Astrocyte (in vitro differentiated cells and primary cell): ENCODE measurements at places on chromosomes 2 and 18. TPM values are rescaled to one million over a fixed set of nuclear protein-coding genes. Genes with fewer than 3 reads are reported as not detected.

DNA sequence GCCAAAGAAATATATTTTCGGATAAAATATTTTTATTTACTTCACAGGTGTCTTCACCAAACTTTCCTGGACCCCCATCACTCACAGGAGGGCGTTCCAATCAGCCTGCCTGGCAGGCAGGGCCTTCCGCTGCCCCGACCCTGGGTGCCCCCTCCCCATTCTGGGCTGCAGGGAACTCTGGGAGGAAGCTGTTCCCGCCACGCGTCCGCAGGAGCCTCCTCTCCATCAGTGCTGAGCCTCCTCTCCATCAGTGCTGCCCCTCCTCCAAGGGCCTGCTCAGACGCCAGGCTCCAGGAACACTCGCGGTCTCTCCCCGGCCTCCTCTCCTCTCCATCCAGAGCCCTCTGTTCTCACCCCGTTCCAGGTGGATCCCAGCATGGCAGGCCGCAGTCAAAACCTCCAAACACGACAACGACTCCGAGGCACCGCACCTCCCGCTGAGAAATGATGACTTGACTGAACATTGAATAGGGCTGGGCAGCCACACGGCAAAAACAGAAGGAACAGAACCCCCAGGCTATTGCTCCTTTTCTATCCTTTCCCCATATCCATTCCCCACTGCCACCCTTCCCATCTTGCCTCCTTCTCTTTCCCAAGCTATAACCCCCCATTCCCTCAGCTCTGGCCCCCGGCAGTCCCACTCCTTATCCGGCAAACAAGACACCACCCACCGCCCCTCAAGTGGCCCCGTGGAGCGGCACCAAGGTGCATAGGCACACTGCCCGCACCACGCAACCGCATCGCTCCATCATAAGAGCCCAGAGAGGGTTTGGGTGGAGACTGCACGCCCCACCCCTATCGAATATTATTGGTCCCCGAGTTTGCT is 268.6 kb upstream of the RAB6C start:
- no peaks in the 10 kb centered on the region for H3K27me3 ChIP-seq
- H3K27ac ChIP-seq: no peak overlapping the region
- DNase-seq: no peak
- H3K4me3 ChIP-seq: no peak overlapping the region

DNA sequence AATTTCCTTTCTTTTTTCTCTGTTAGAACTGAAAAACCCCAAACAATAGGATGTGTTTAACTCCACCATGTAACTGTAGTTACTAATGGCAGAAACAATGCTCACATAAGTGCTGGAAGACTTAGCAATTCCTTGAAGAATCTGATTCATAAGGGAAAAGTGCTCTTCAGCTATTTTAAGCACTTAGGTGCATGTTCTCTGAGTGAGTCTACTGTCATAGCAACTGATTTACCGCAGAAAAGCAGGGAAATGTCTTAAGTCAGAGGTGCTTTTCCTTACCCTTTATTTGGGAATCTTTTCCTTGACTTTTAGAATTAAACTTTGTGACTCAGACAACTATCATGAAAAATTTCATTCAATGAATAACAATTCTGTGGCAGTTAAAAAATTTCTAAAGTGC is 65.4 kb upstream of the NABP1 start:
- H3K4me1 ChIP-seq: peaks cover 11% of the 10 kb centered on the region
- no peaks in the 10 kb centered on the region for H3K27me3 ChIP-seq
- peak overlapping the region; percentile 91 for H3K27ac ChIP-seq
- peak overlapping the region; percentile 3 for H3K4me3 ChIP-seq

GRCh38 chr2:157777427-157777826 is 98.7 kb downstream of the ACVR1 start:
- H3K27ac ChIP-seq: no peak overlapping the region
- no peak overlapping the region for H3K4me3 ChIP-seq
- peaks cover 29% of the 10 kb centered on the region for H3K36me3 ChIP-seq
- H3K27me3 ChIP-seq: no peaks in the 10 kb centered on the region
- no peak for DNase-seq
- H3K4me1 ChIP-seq: peaks cover 7% of the 10 kb centered on the region

Gene ZC3H8
- total RNA-seq: 7.5 and 7.7 TPM in 2 replicates

- H3K4me3 ChIP-seq: peak overlapping the region; percentile 99
- peaks cover 7% of the 10 kb centered on the region for H3K36me3 ChIP-seq
- H3K27me3 ChIP-seq: no peaks in the 10 kb centered on the region
- DNase-seq: peak; percentile 44
Observed at GRCh38 chr2:86441882-86442641, 891 bp downstream of the KDM3A start.
